Hepatic stellate cell (primary cell): ENCODE measurements at places on chromosomes 3 and 15.

DNA sequence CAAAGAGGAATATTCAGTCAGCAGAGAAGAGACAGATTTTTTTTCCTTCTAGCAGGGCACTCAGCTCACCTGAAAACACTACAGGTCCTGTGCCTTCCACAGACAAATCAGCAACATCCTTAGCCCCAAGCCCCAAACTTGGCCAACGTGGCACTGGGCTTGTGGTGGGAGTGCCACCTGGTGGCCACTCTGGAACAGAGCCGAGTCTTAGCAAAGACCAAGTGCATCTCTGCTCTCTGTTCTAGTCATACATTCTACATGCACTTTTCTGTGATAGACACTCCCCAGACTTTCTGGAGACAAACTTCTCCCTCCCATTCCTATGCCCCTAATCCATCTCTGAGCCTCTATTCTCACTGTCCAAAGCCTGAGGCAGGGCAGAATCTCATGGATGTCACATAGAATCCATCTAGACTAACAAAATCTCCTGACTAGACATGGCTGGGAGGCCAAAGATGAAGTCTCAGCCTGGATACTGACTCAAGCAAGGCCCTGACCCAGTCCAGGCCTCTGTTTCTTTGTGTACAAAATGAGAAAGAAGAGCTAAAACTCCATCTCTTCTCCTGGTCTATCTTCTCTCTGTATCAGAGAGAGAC is 5.1 kb upstream of the SEMA7A start:
- peak; percentile 82 for DNase-seq

- peak; percentile 6 for DNase-seq
Measured at GRCh38 chr3:32106929-32107362, 526 bp downstream of the GPD1L start.

- peak; percentile 3 for DNase-seq
Measured at GRCh38 chr3:23455775-23456174, 252.6 kb downstream of the UBE2E2 start.

DNA sequence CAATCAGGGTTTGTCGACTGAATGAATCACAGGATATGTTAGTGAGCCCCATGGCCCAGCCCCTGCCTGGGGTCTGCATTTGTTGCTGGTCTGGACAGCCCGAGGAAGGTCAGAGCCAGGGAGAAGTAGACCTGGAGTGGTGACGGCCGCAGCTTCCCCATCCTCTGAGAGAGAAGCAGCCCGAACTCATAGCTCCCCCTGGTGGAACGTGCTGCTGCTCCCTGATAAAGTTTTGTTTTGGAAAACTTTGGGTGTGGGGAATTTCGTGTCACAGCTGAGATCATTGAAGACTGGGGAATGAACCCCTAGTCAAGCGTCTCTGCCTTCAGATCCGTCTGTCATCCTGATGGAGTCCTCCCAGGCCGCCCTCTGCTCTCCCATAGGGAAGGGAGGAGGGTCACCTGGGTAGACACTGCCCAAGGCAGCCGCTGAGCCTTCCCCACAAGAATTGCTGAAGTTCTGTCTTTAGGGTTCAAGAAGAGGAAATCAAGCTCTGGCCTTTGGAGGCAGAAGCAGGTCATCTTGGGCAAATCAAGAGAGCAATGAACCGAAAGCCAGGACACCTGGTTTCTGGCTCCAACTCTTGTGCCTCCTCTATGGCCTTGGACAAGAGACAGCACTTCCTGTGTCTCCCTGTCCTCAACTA is 60.5 kb downstream of the GLDN start:
- peak; percentile 55 for DNase-seq

- DNase-seq: no peak
Measured at GRCh38 chr3:77256584-77257503, 216.9 kb downstream of the ROBO2 start.

DNA sequence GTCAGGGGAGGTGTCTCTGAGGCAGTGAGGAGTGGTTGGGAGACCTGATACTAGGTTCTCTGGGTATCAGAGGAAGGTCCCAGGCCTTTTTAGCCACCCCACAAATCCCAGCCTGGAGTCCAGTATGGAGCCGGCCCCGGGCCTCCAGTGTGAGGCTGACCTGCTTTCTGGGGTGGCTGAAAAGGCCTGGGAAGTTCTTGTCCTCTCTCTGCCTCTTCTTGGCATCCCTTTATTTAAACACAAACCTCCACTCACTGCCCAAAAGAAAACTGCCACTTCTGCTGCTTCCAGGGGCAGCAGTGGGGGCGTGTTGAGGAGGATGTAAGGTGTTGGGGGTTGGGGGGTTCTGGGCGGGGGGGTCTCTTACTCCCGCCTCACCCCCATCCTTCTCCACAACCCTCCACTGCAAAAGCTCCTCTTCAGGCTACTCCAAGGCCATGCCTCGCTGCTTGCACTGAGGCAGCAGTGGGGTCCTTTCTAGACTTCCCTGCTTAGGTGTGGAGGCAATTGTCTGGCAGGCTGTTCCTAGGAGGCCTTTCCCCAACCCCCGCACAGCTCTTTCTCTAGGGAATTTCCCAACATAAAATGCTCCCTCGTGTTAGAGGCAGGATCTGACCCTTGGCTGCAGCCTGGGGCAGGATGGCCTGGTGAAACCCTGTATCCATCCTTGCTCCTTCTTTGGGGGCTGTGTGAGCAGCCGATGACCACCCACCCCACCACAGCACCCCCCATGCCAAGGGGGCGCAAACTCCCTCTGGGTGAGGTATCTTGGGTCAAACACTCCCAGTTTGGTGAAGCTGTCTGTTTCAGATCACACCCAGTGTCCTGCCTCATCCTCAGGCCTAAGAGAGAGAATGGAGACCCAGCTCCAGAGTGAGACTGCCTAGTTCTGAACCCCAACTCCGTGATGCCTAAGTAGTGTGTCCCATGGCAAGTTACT is 12.1 kb upstream of the RAD18 start:
- no peak for DNase-seq

DNA sequence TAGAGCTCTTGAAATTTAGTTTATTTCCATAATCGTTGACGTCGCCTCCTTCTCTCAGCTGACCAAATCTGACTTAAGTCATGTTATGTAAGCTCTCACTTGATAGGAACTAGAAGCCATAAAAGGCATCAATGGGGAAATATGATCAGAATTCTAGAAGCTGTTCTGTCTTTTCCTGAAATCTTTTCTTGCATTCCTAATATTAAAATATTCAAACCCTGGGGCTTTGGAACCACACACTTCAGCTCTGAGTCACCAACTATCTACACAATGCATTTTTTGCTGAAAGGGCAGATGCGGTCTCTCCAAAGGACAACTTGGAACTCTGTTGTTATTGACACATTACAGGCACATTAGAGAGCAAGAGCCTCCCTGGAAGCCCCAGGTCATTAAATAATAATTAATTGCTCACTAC is 91.3 kb downstream of the LARS2 start:
- peak; percentile 60 for DNase-seq

- peak; percentile 58 for DNase-seq
Measured at GRCh38 chr15:82999905-83000671, 11.4 kb downstream of the C15orf40 start.

GRCh38 chr3:116285781-116286421 is 159.4 kb downstream of the LSAMP start:
- DNase-seq: no peak

DNA sequence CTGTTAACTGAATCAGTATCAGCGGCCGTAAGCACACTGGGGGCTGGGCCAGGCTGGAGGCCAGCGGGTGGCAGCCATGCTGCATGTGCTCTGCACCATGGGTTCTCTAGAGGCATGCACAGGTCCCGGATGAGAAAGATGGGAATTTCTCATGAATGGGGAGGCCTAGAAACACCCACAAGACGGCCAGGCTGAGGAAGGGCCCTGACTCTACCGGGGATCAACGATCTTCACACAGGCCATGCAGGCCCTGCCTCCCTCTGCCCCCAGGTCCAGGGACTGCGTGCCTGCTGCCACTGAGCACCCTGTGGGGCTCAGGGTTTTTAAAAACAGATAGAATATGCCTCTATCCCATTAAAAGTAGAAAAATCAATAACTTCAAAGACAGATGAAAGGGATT is 32.7 kb downstream of the SLC41A3 start:
- no peak for DNase-seq

- no peak for DNase-seq
Measured at GRCh38 chr3:140341817-140342403, 336.0 kb upstream of the TRIM42 start.

GRCh38 chr15:35168464-35168863 is 83.4 kb upstream of the NANOGP8 start:
- peak; percentile 6 for DNase-seq

DNA sequence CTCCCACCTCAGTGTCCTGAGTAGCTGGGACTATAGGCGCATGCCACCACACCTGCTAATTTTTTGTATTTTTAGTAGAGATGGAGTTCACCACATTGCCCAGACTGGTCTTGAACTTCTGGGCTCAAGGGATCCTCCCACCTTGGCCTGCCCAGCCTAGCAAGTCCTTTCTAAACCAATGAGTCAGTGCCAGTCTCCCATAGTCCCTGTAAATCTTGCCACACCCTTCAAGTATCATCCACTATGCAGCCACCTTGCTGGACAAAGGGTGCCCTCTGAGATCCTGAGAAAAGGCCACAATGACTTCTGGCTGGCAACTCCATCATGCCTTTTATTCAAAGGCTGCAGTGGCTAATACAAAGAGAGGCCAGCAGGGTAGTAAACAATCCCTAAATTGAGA is 184.0 kb downstream of the ABHD5 start:
- DNase-seq: no peak

- DNase-seq: no peak
Measured at GRCh38 chr15:31245756-31246155, 80.9 kb upstream of the KLF13 start.

- DNase-seq: no peak
Measured at GRCh38 chr3:132445817-132446216, 28.5 kb downstream of the DNAJC13 start.

DNA sequence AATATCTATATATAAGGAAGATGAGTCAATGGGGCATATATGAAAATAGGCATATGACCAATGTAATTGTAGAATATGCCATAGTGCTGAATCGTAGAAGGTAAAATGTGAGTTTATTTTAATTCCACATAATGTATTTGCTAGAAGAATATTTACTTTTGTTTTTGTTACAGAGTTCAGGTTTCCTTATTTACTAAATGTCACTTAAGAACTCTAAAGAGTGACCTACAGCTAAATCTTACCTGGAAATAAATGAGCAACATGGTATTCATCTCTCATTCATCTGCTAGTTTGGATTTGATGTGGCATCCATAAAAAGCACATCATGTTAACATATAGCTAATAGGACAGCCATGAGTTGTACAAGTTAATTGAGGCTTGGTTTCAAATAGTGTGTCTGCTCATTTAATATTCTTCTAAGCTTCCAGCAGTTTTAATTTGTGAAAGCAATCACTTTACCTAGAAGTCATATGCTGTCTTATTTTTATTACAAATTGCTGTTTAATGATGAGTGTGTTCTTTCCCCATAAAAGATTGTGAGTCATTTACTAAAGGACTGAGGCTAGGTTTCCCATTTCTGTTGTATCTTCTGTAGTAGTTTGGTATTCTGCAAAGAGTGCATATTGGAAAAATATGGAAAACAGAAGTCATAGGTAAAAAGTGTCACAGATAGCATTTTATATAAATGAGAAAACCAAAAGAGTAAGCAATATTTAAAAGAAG is 222.1 kb upstream of the POU1F1 start:
- no peak for DNase-seq

GRCh38 chr15:72319360-72319984 is 485 bp downstream of the CELF6 start:
- peak; percentile 68 for DNase-seq

DNA sequence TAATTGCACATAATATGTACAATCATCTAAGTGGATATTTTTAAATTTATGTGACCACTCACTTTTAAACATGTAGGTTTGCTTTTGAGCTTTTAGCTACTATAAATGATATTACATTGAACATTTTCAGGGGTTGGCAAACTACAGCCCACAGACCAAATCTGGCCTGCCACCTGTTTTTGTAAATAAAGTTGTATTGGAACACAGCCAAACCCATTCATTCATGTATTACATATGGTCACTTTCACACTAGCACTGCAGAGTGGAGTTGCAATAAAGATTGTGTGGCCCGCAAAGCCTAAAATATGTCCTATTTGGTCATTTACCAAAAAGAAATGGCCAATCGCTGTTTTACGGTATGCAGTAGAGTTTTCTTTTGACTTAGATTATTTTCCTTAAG is 21.2 kb downstream of the CMTM7 start:
- no peak for DNase-seq

- DNase-seq: no peak
Measured at GRCh38 chr3:194757647-194758061, 72.0 kb downstream of the FAM43A start.

- DNase-seq: no peak
Measured at GRCh38 chr3:101081446-101081845, 88.2 kb upstream of the ABI3BP start.

DNA sequence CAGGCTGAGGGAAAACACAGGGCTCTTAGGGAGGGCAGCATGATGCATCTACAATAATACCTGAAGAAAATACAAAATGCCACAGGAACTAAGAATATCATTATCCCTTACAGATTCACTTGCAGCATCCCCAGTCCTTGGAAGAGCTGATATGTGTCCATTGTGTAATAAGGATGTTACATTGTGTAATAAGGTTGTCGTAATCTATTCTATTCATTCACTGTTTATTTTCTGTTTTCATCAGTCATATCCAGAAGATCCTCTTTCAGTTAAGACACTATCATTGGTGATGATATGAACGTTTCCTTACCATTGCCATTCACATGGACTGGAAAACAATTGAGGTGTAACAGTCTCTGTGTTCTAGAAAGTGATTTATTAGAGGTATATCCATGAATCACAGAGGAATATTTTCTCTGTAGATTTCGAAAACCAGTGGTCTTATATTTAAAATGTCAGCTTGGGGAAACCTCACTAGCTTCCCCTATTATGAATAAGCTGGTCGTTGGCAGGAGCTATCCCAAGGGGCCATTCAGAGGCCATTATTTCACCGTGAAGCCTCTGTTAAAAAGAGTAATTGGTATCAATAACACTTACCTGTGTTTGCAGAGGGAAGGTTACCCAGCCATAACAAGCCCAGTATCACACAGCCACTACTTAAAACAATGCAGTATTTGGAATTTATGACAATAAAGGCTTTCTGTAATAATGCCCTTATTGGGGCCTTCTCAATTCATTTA is 241.1 kb downstream of the ZNF385D start:
- no peak for DNase-seq

- DNase-seq: no peak
Measured at GRCh38 chr3:182464513-182465145, 328.7 kb upstream of the ATP11B start.

GRCh38 chr15:38696109-38696727 is 131.6 kb upstream of the RASGRP1 start:
- DNase-seq: peak; percentile 47

- no peak for DNase-seq
Measured at GRCh38 chr3:69823743-69824142, 84.5 kb downstream of the MITF start.

- DNase-seq: no peak
Measured at GRCh38 chr3:49428752-49429080, 408 bp downstream of the NICN1 start.

GRCh38 chr3:190224863-190225692 is 97.2 kb downstream of the CLDN1 start:
- no peak for DNase-seq

GRCh38 chr3:167882057-167882667 is 146.6 kb downstream of the SERPINI1 start:
- DNase-seq: no peak

- no peak for DNase-seq
Measured at GRCh38 chr3:125002414-125003368, 53.1 kb downstream of the HEG1 start.
